Stimulated activated CD8-positive, alpha-beta memory T cell treated with anti-CD3 and anti-CD28 coated beads, Interleukin-4, amount 100 ng/mL, for 4 hours (primary cell): ENCODE measurements at places on chromosomes 13 and 19.

- no peak for DNase-seq
These were observed 5.6 kb downstream of the ICAM5 start for GRCh38 chr19:10295305-10295846.

GRCh38 chr13:97133955-97134354, 88.2 kb upstream of the MBNL2 start:
- no peak for DNase-seq

- DNase-seq: no peak
These were observed 3.4 kb upstream of the JUND start for GRCh38 chr19:18284712-18285360.

DNA sequence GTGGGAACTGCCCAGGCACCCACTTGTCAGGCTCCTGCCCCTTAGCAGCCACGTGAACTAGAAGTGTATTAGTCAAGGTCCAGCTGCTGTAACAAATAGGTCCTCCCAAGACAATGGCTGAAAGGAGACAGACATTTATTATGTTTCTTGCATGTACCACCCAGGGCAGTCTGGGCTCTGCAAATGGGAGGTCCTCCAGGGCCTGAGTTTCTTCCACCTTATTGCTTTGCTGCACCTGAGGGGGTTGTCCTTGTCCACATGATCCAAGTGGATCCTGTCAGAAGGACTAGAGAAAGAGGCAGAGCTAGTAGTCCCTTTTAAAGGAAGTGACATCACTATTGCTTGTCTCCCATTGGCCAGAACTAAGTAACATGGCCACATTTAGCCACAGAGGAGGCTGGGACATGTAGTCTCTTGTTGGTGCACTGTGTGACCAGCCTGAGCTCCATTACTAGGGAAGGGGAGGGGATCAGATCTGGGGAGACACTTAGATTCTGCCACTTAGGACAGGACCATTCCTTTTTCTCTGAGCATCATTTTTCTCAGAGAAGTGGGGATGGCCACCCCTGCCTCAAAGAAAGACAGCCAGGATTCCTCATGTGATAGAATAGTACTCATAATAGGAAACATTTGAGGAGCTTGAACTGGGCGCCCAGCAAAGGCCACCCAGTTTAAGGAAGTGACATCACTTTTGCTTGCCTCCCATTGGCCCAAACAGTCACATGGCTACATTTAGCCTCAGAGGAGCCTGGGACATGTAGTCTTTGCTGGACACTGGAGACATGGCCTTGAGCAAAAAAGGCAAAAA, 15.1 kb downstream of the CC2D1A start:
- no peak for DNase-seq

- no peak for DNase-seq
These were observed 5.5 kb upstream of the KCTD4 start for GRCh38 chr13:45206340-45206739.

- no peak for DNase-seq
These were observed 7.0 kb downstream of the LGI4 start for GRCh38 chr19:35127871-35128270.

GRCh38 chr19:45825263-45825605, 10.1 kb upstream of the RSPH6A start:
- DNase-seq: no peak

GRCh38 chr13:30178976-30179375, 128.4 kb downstream of the KATNAL1 start:
- DNase-seq: no peak
